Activated B cell treated with CpG ODN at 0.5 μM for 24 hours (primary cell): ENCODE measurements at places on chromosomes 5 and 9. TPM values are rescaled to one million over a fixed set of nuclear protein-coding genes. Genes with fewer than 3 reads are reported as not detected.
A peak's percentile ranks its signal among the peaks of the same experiment; 100 is the strongest.

OR1N2 gene
- total RNA-seq: not detected in 2 replicates

LRRC19 gene
- total RNA-seq: not detected in 2 replicates

EFNA5 gene
- total RNA-seq: not detected in 2 replicates

DBH gene
- not detected in 2 replicates for total RNA-seq

TEX53 gene
- total RNA-seq: not detected in 2 replicates

SEMA4D gene
- total RNA-seq: 68.0 and 79.7 TPM in 2 replicates

LOX gene
- not detected in 2 replicates for total RNA-seq

DNAJA1 gene
- total RNA-seq: 107 and 117 TPM in 2 replicates

KIAA1958 gene
- 5.8 and 7.4 TPM in 2 replicates for total RNA-seq

SLC6A19 gene
- not detected in 2 replicates for total RNA-seq

- H3K27me3 ChIP-seq: peaks cover 11% of the 10 kb centered on the region
- no peaks in the 10 kb centered on the region for H3K36me3 ChIP-seq
- H3K27ac ChIP-seq: no peak overlapping the region
- H3K4me1 ChIP-seq: no peaks in the 10 kb centered on the region
Measured at GRCh38 chr9:70156729-70157128, 102.0 kb upstream of the SMC5 start.

DNA sequence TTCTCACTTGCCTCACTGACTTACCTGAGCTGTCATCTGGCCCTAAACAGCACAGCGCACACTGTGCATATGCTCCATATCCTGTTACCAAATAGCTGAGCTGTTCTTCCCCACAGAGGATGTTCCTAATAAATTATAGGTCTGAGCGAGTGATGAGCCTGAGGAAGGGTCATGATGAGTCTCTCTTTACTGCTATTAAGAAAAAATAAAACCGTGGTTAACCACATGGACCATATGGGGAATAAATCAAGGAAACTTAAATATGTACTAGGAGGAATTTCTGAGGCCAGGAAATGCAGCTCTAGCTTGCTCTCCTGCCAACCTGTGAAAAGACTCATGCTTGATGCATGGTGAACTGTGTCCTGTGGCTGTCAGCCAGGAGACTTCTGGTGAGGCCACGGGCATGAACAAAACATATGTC is 424.8 kb upstream of the DMAC1 start:
- no peaks in the 10 kb centered on the region for H3K36me3 ChIP-seq
- H3K27me3 ChIP-seq: no peaks in the 10 kb centered on the region
- H3K27ac ChIP-seq: no peak overlapping the region
- H3K4me1 ChIP-seq: no peaks in the 10 kb centered on the region

DNA sequence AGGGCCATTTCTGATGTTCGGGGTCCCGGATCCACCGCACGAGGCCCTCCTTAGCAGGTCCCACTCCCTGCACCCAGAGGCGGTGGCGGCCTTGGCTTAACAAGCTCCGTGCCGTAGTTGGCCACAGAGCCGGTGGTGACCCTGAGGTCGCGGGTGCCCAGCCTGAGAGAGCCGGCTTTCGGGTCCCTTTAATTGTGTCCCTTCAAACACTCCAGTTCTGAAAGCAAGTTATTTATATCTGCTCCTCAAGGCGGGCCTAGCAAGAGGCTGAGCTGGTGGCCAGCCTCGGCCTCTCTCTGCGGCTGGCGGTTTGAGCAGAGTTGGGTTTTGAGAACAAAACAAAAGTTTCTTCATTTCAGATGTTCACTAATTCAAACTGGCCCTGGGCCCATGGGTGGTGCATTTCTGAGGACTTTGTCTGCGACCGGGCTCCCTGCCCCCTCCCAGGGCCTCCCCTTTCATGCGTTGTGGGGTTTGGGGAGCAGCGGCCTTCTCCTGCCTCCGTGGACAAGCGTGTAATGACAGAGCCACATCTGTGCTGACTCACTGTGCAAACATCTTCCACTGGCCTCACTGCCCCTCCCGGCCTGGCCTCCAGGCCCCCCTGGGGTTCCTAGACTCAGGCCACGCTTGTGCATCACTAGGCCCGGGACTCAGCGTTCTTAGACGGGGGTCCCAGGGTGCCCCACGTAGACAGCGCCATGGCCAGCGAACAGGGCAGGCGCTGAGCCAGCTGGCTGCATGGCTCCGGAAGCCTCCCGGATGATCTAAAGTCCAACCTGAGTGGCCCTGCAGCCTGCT is 49.4 kb upstream of the COL5A1 start:
- peaks cover 6% of the 10 kb centered on the region for H3K27me3 ChIP-seq
- H3K4me1 ChIP-seq: no peaks in the 10 kb centered on the region
- no peaks in the 10 kb centered on the region for H3K36me3 ChIP-seq
- H3K27ac ChIP-seq: no peak overlapping the region
- H3K4me3 ChIP-seq: no peak overlapping the region

GRCh38 chr5:179746872-179747271 is 14.2 kb downstream of the MAML1 start:
- no peak overlapping the region for H3K27ac ChIP-seq
- H3K4me3 ChIP-seq: no peak overlapping the region
- no peaks in the 10 kb centered on the region for H3K27me3 ChIP-seq
- no peak for DNase-seq
- peaks cover 14% of the 10 kb centered on the region for H3K4me1 ChIP-seq
- H3K36me3 ChIP-seq: peaks cover 24% of the 10 kb centered on the region

GRCh38 chr5:41748631-41749030 is 121.6 kb downstream of the OXCT1 start:
- no peak overlapping the region for H3K4me3 ChIP-seq
- H3K27ac ChIP-seq: no peak overlapping the region
- DNase-seq: no peak
- no peaks in the 10 kb centered on the region for H3K4me1 ChIP-seq

DNA sequence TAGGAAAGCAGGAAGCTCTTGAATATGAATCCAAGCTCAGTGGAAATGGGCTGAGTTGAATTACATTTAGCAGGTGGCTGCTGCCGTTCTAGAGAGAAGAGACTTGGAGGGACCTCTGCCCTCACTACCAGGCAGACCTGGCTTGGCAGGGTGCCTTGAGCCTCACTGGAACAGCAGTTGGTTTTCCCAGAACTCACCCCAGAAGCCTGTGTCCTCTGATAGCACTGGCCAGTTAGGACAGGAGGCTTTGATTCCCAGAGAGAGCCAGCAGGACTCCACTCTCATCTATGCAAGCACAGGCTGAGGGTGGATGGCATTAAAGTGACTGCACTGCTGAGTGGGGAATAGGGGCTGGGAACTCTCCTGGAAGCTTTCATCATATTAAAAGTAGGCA is 54.8 kb downstream of the PWWP2A start:
- no peak overlapping the region for H3K27ac ChIP-seq
- H3K27me3 ChIP-seq: no peaks in the 10 kb centered on the region
- H3K36me3 ChIP-seq: peaks cover 58% of the 10 kb centered on the region
- H3K4me1 ChIP-seq: no peaks in the 10 kb centered on the region
- no peak overlapping the region for H3K4me3 ChIP-seq

GRCh38 chr9:79264041-79264440 is 307.7 kb upstream of the TLE4 start:
- peaks cover 33% of the 10 kb centered on the region for H3K27me3 ChIP-seq
- no peaks in the 10 kb centered on the region for H3K4me1 ChIP-seq
- H3K36me3 ChIP-seq: no peaks in the 10 kb centered on the region
- H3K4me3 ChIP-seq: no peak overlapping the region

- peak overlapping the region; percentile 59 for H3K27ac ChIP-seq
- peaks cover 80% of the 10 kb centered on the region for H3K4me1 ChIP-seq
- H3K4me3 ChIP-seq: peak overlapping the region; percentile 9
- no peak for DNase-seq
- no peaks in the 10 kb centered on the region for H3K27me3 ChIP-seq
Measured at GRCh38 chr5:159059722-159060121, 40.0 kb downstream of the EBF1 start.

- peak overlapping the region; percentile 91 for H3K4me3 ChIP-seq
- no peak for DNase-seq
Measured at GRCh38 chr9:98117984-98118639, 910 bp downstream of the TRIM14 start.

- H3K27ac ChIP-seq: no peak overlapping the region
- no peak overlapping the region for H3K4me3 ChIP-seq
- H3K4me1 ChIP-seq: peaks cover 10% of the 10 kb centered on the region
- no peak for DNase-seq
- peaks cover 8% of the 10 kb centered on the region for H3K27me3 ChIP-seq
- no peaks in the 10 kb centered on the region for H3K36me3 ChIP-seq
Measured at GRCh38 chr5:66602621-66603020, 6.4 kb downstream of the MAST4 start.

- H3K27me3 ChIP-seq: peaks cover 5% of the 10 kb centered on the region
- H3K27ac ChIP-seq: no peak overlapping the region
- H3K4me3 ChIP-seq: no peak overlapping the region
- no peaks in the 10 kb centered on the region for H3K36me3 ChIP-seq
- no peaks in the 10 kb centered on the region for H3K4me1 ChIP-seq
Measured at GRCh38 chr9:37730256-37730655, 23.3 kb upstream of the TRMT10B start.

DNA sequence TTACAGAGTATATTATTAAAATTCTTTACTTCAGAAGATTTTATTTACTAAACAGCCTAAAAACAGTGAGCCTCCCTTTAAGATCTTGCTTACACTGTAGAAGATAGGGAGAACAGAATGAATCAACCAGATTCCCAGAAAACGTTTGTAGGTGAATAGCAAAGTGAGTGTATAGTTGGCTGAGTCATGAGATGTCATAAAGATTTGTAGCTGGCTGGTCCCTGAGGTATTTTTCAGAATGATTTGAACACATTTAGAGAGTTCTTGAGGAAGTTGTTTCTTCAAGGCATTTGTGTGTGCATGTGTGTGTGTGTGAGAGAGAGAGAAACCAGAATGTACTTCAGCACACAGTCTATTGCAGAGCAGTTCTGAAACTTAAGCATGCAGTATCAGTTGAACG is 159.4 kb upstream of the PRR16 start:
- no peaks in the 10 kb centered on the region for H3K4me1 ChIP-seq
- no peak overlapping the region for H3K27ac ChIP-seq
- H3K4me3 ChIP-seq: no peak overlapping the region
- no peaks in the 10 kb centered on the region for H3K36me3 ChIP-seq
- H3K27me3 ChIP-seq: no peaks in the 10 kb centered on the region

GRCh38 chr9:88173378-88173999 is 35.2 kb upstream of the SPATA31C2 start:
- no peaks in the 10 kb centered on the region for H3K27me3 ChIP-seq
- no peak for DNase-seq
- H3K4me1 ChIP-seq: no peaks in the 10 kb centered on the region
- H3K27ac ChIP-seq: no peak overlapping the region

GRCh38 chr9:89969156-89969675 is 364.4 kb downstream of the GADD45G start:
- no peaks in the 10 kb centered on the region for H3K4me1 ChIP-seq
- no peak overlapping the region for H3K27ac ChIP-seq
- H3K4me3 ChIP-seq: no peak overlapping the region

- H3K36me3 ChIP-seq: no peaks in the 10 kb centered on the region
- H3K27me3 ChIP-seq: no peaks in the 10 kb centered on the region
- no peaks in the 10 kb centered on the region for H3K4me1 ChIP-seq
- H3K27ac ChIP-seq: no peak overlapping the region
- H3K4me3 ChIP-seq: no peak overlapping the region
Measured at GRCh38 chr5:9348401-9348996, 197.4 kb downstream of the SEMA5A start.

DNA sequence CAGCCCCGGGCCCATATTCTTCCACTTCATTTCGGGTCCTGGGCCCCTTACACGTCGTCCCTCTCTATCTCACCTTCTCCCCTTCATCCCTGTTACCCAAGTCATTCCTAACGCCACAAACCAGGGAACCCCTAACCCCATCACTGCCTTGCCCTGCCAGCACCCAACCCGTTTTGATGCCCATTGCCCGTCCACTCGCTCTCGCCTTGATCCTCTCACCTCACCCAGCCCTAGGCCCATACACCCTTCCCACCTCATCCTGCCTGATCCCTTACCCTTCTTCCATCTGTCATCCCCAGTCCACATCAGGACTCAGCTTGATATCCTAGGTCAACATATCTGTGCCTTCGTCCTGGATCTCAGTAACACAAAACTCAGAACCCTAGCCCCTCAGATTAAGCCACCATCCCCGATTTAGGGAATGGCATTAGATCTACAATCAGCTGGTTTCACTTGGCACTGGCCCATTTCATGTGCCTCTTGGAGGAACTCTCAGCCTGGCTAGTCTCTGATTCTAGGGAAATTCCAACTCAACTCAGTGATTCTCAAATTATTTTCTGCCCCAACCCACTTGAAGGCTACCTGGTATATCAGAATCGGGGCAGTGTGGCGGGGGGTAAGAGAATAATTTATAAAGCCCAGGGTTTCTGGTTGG is 489 bp downstream of the CHMP5 start:
- H3K4me1 ChIP-seq: peaks cover 39% of the 10 kb centered on the region
- H3K27me3 ChIP-seq: no peaks in the 10 kb centered on the region
- peak overlapping the region; percentile 93 for H3K4me3 ChIP-seq
- H3K36me3 ChIP-seq: peaks cover 63% of the 10 kb centered on the region
- no peak for DNase-seq

- no peak overlapping the region for H3K4me3 ChIP-seq
- no peak for DNase-seq
- peaks cover 7% of the 10 kb centered on the region for H3K36me3 ChIP-seq
- no peaks in the 10 kb centered on the region for H3K27me3 ChIP-seq
Measured at GRCh38 chr9:96554326-96554725, 65.3 kb downstream of the CDC14B start.

DNA sequence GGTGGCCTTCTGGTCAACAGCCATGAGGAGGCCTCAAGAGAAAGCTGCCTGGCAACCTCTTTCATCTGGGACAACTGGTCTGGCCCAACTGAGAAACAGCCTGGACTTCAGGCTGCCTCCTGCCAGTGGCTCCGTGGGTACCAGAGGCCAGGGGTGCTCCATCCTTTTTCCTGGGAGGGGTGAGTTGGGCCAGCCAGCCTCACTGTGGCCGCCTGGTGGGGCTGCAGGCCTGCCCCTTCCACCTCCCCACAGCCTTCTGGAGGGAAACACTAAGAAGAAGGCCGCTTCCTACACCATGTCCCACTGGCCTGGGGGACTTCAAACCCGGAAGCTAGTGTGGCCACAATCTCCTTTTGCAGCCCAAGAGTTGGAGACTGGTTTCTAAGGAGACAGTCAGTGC is 13.8 kb upstream of the NKD2 start:
- no peak overlapping the region for H3K27ac ChIP-seq
- no peak overlapping the region for H3K4me3 ChIP-seq
- peaks cover 12% of the 10 kb centered on the region for H3K4me1 ChIP-seq
- H3K27me3 ChIP-seq: peaks cover 24% of the 10 kb centered on the region
- no peak for DNase-seq

GRCh38 chr9:133135146-133135745 is 14.2 kb upstream of the RALGDS start:
- no peak for DNase-seq
- H3K4me3 ChIP-seq: no peak overlapping the region
- H3K36me3 ChIP-seq: peaks cover 4% of the 10 kb centered on the region
- peaks cover 52% of the 10 kb centered on the region for H3K4me1 ChIP-seq
- H3K27ac ChIP-seq: peak overlapping the region; percentile 98

- no peaks in the 10 kb centered on the region for H3K36me3 ChIP-seq
- H3K27me3 ChIP-seq: no peaks in the 10 kb centered on the region
- H3K4me3 ChIP-seq: no peak overlapping the region
Measured at GRCh38 chr9:80874276-80874675, 815.1 kb downstream of the TLE1 start.

- no peak overlapping the region for H3K4me3 ChIP-seq
- no peak overlapping the region for H3K27ac ChIP-seq
- H3K36me3 ChIP-seq: peaks cover 63% of the 10 kb centered on the region
- no peak for DNase-seq
Measured at GRCh38 chr5:179865491-179866240, 7.0 kb upstream of the MRNIP start.
